ENCODE measurements at places on chromosomes 4 and X.

- no peak for DNase-seq
Measured at GRCh38 chr4:53152467-53152866, 213.4 kb downstream of the SCFD2 start.

GRCh38 chrX:12142661-12143060, 4.4 kb downstream of the FRMPD4 start:
- no peak for DNase-seq

DNA sequence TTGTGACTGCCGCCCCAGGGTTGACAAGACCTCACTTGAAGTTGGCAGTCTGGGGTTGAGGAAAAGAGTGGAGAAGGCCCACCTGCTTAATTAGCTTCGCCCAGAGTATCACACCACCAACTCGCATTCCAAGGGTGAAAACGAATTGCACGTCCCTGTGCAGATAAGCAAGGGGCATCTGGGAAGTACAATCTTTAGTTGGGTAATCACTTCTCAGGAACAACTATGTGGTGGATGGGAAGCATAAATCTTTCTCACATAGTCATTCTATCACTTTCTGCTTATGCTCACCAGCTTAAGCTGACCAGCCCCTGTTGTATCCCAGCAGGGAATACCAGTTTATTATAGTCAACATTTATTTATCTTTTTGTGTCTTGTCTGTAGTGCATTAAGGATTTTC, 14.3 kb downstream of the SPCS3 start:
- DNase-seq, result no peak

DNA sequence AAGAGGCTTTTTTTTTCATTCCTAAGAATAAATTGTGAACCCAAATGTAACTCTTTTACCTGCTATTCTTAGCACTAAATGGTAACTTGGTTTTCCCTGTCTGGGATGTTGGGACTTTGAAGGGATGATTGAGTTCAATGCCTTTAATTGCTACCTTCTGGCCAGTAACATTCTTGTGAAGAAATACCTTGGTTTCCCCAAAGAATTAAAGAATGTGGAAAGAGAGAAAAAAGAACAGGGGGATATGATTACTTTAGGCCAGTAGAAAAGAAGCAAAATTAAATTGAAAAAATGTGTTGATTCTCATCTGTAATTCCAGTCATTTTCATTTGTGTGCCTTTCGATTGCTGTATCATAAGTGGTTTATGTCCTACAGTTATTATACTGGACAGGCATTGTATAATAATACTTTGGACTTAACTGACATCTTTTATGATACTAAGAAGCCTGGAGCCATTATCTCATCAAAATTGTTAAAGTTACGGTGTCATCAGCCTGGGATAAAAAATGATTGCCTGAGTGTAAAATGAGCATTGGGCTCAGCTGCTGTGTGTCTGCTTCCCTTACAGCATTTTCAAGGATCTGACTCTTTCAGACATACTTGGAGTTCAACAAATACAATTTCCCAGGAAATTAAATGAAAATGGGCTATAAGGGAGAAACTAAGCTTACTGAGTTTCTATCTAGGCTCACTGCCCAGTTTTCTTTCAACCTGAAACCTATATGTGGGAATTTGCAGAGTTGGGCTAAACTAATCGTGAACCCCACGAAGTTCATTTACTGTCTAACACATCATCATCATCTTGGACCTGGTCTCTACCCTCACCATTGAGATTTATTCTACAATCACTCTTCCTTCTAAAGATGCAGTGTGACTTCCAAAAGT, 146.3 kb downstream of the SHROOM3 start:
- DNase-seq, result no peak

DNA sequence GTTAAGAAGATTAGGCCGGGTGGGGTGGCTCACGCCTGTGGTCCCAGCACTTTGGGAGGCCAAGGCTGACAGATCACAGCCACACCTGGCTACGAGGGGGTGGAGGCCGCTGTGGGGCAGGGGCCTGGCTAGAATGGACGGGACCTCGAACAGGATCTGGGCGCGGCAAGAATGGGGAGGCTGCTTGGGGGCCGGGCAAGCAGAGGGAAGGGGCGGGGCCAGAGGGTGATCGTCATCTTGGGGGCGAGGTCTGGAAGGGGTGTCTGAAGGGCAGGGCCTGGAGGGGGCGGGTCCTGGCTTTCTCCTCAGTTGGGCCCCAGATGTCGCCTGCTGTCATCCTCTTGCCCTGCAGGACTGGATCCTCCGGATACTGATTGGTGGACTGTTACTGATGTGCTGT, 57.3 kb upstream of the ENPEP start:
- DNase-seq, result no peak

- no peak for DNase-seq
Measured at GRCh38 chrX:18297251-18297650, 57.2 kb downstream of the SCML2 start.

GRCh38 chrX:10076765-10077164, 80.0 kb upstream of the CLCN4 start:
- no peak for DNase-seq

DNA sequence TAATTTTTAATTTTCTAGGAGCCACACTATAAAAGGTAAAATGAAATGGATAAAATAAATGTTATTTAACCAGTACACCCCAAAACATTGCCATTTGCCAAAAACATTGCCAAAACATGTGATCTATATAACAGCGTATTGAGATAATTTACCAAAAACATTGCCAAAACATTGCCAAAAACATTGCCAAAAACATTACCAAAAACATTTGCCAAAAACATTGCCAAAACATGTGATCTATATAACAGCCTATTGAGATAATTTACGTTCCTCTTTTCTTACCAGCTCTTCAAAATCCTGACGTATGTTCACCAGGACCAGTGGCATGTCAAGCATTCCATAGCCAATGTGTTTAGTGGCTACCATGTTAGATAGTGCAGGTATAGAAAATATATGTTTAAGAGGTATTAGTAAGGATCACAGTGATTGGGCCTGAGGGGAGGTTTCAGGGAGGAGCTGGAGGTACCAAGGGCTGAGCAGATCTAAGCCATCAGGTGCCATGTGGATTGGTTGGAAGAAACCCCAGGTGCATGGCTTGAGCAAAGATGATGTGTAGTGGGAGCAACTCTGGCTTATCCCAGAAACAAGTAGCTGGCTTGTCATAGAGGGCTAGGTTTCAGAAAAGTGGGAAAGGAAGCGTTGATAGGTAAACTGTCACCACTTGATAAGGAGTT, 42.6 kb downstream of the RAPGEF2 start:
- DNase-seq, result no peak

DNA sequence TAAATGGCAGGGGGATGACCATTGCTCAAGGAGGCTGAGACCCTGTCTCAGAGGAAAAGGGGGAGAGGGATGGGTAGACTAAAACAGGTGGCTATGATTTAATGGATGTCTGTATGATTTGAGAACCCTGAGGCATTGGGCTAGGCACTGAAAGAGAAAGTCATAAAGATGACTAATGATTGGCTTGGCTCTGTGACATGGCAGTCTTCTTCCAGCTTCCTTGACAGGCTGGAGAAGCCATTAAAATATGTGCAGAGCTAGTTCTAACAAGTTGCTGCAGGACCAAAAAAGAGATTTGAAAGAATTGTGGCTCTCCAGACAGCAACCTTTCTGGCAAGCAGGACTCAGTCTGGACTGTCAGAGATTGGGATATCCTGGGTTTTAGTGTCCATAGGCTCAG, 53.6 kb downstream of the AMER1 start:
- no peak for DNase-seq

GRCh38 chr4:89048906-89049601, 7.9 kb downstream of the FAM13A start:
- DNase-seq, result no peak

GRCh38 chr4:35087218-35087617, 1157.1 kb downstream of the ARAP2 start:
- DNase-seq, result no peak

Data from pancreas (tissue), 10 donors.